ENCODE measurements at places on chromosomes 2 and 18. TPM values are rescaled to one million over a fixed set of nuclear protein-coding genes. Genes with fewer than 3 reads are reported as not detected.

DNA sequence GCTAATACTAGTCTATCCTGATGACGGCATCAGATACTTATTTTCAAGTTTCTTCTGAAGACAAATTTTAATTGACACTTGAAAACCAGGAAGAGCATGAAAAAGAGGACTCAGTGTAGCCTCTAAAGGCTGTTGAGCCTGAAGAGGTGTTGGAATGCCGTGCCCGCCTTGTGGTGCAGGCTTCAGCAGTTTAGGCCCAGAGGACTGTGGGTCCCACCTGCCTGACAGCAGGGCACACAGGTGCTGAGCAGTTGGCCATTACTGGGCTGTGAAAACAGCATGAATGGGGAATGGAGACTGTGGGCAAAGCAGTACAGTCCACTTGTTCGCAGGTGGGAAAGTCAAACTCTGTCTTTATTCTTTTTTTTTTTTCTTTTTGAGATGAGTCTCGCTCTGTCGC is 49.8 kb upstream of the THOC1 start:
- no peak for DNase-seq

CHST9 gene
- 5.6 TPM for total RNA-seq

DNA sequence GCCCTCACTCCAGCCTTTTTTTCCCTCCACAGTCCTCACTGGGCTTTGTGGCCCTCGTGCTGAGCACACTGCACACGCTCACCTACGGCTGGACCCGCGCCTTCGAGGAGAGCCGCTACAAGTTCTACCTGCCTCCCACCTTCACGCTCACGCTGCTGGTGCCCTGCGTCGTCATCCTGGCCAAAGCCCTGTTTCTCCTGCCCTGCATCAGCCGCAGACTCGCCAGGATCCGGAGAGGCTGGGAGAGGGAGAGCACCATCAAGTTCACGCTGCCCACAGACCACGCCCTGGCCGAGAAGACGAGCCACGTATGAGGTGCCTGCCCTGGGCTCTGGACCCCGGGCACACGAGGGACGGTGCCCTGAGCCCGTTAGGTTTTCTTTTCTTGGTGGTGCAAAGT is 39.4 kb downstream of the STEAP3 start:
- no peak for DNase-seq

GRCh38 chr2:95232232-95232631 is 24.9 kb downstream of the ZNF892 start:
- DNase-seq = no peak

CD8B2 gene
- 0.21 TPM for total RNA-seq

GRCh38 chr18:75529394-75529793 is 101.9 kb upstream of the SMIM21 start:
- DNase-seq = no peak

ALPI gene
- not detected for total RNA-seq

HRH4 gene
- total RNA-seq = 2.0 TPM

GRCh38 chr2:240591226-240591625 is 4.7 kb downstream of the CAPN10 start:
- no peak for DNase-seq

GRCh38 chr2:113225263-113226259 is 51.8 kb downstream of the PSD4 start:
- no peak for DNase-seq

DNA sequence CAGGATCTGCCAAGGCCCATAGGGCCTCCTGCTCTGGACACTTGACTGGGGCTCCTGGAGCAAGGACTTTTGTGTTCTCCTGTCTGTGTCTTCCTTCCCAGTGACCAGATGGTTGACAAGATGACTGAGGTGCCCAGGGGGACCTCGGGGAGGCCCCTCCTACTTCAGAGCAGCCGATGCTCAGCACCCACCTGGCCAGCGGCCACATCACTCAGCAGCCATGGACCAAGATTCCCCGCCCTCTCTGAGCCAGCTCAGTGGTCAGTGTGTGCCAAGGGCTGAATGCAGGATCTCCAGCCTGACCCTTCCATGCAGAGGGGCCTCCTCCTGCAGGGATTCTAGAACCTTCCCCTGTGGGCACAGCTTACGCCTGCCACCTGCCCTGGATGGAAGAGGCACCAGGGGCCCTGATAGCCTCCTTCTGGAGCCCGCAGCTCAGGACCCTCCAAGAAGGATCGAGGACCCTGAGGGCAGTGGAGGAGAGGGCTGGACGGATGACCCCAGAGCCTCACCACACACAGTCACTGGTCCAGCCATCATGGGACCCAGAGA is 87.4 kb upstream of the GPC1 start:
- DNase-seq = no peak

- no peak for DNase-seq
Measured at GRCh38 chr2:77479895-77480294, 42.3 kb downstream of the LRRTM4 start.

DNA sequence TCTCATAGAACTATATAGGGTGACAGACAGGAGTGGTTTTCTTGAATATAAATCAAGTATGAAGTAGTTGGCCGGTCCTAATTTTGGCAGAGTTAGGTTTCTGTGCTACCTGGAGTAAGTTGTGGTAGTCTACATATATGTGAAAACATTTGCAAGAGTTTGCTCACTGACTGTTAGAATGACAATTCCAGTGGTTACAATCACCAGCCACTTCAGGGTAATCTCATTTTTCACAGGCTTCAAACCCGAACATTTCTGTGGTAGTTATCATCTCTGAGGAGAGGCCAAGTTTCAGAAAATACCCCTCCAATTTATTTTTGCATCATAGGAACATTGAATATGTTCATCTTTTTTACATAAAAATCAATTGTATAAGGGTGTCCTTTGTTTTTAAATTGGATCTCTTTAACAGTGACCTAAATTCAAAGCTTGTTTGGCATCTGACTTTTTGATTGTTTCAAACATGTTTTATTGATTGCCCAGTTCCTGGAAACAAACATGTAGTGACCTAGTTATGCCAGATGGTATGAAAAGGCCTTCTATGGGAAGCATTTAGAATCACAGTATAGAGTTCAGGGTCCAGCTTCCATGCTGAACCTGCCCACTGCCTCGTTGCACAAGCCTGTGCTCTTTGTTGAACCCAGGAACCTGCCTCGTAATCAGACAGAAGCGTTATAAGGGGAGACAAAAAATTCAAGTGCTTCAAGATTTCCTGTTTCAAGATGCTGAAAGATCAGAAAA is 250.6 kb downstream of the LTBP1 start:
- no peak for DNase-seq

GRCh38 chr18:9520666-9521065 is 45.4 kb downstream of the RALBP1 start:
- no peak for DNase-seq

EMILIN1 gene
- total RNA-seq = 56.3 TPM

AOX1 gene
- total RNA-seq = 36.7 TPM

DNA sequence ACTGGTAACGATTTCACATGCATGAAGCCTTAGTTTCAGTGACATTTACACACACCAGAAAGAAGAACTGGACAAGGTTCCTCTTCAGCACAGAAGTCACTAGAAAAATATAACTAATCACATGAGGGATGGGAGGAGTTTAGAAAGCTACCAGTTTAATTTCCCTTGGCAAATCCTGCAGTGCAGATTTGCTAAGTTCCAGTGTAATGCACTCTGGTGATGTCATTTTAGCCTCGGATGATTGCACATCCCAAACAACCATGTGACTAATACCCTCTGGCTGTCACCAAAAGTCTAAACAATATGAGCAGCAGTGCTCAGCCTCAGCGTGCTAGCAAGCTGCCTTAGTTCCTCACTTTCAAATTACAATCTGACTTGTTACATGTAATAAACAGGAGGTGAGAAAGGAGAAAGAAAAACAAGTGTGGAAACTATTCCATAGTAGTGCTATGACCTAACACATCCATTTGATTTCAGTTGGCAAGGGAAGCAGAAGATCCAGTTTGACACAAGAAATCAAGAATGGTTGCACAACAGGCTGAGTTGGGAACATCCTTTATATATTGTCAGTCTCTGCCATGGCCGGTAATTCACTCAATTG is 35.3 kb upstream of the PPP1CB start:
- DNase-seq = no peak

SCG2 gene
- total RNA-seq = 0.71 TPM

CFC1 gene
- total RNA-seq = not detected

SPC25 gene
- total RNA-seq = 0.50 TPM

DNA sequence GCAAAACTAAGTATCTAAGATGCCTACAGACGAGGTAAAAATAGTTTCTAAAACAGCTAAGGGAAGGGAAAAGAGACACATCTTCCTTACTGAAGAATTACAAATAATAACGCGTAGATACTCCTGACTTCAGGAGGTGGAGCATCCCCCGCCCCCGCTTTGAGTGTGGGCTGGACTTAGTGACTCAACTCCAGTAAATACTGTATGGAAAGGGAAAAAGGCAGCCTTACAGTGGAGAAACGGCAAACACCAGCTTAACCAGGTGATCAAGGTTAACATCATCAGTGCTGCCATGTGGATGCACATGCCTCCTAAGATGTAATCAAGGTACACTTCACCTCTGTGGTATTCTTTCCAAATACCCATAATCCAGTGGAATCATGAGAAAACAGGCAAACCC is 47.9 kb downstream of the HADHB start:
- DNase-seq = no peak

ST8SIA5 gene
- not detected for total RNA-seq

GRCh38 chr2:158487419-158487818 is 30.7 kb downstream of the PKP4 start:
- no peak for DNase-seq

GRCh38 chr2:42890791-42891355 is 98.5 kb upstream of the HAAO start:
- DNase-seq = no peak

- no peak for DNase-seq
Measured at GRCh38 chr2:5328826-5329225, 363.4 kb upstream of the SOX11 start.

DNA sequence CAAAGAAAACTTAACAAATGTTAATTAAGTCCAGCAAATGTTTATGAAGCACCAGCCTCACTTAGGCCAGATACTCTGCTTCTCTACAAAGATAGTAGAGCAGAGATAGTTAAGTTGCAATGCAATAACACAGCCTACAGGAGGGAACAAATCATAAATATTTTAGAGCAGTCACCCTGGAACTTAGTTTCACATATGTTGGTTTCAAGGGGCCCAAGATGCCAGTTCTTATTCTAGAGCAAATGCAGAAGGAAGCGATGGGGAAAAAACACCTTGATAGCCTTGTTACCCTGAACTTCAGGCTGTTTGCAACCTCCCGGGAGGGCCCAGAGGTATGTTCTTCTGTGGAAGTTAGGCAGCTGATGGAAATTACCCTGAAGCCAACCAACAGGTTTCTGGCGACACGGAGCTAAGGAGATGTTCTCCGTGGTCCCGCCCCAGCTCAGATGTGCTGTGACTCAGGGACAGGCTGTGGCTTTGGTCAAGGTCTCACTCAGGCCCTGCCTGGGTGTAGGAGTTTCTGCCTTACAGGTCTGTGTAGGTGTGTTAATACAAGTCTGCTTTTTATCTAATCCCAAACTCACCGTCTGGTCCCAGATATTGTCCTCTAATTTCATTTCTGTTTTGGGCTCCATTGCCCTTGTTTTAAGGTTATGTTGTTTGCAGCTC is 3.8 kb downstream of the CTIF start:
- no peak for DNase-seq

DNA sequence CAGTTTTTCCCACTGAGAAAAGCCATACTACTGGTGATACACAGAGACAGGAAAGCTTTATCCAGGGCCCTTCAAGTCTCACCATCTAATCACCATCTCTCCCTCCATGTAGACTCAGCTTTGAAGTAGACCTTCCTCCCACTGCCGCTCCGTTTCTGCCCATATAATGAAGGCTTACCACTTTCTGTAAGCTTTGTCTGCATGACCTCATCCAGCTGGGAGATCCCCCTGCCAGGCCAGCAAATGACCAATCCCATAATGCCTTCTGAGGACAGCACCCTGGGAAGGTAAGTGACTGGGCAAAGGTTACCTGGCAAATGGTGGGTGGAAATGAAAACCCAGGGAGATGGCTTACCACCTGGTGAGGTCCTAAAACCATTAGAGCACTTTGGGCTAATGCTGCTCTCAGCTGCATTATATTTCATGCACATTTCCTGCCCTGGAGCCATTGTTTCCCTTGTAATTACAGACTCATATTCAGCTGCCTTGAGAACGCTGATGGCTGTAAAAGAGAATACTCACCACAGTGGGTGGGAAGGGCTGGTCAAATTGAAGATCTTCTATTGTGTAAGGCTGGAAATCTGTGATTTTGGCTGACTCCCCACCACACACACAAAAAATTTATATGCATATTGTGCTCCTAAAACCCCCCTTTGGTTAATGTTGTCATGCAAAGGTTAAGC is 350.7 kb upstream of the SYT4 start:
- no peak for DNase-seq

ACOXL gene
- total RNA-seq = 38.5 TPM

DNA sequence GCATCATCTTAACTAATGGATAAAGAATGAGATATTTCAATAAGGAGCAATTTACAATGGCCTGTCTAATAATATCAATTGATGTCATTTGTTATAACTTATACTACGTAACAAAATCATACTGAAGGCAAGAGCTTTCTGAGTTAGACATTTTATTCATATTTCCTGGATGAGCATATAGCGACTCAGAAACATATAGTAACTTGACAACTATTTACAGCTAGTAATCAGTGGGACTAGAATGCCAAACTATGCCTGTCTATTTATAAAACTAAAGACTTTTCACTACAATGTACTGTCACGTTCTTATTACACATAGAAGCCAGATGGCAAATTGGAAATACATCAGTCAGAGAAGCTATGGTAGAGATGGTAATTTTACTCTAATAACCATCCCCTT is 766.2 kb upstream of the TMEFF2 start:
- DNase-seq = no peak

DTNA gene
- 21.0 TPM for total RNA-seq

DNA sequence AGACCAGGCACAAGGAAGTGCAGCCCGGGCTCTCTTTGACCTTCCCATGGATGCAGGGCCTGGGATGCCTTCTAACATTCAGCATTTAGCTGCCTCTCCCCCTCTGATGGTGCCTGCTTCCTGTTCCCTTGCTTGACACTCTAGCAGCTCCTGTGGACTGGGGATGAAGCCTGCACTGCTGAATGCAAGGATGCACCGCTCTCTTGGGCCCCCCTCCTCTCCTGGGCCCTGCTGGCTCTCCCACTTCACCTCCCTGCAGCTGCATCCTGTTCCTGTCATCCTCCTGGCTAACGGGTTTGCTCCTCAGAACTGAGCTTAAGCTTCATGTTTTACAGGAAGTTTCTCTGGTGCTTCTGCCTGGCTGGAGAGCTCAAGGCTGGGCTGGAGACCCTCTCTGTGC is 254.1 kb downstream of the TSN start:
- no peak for DNase-seq

DNA sequence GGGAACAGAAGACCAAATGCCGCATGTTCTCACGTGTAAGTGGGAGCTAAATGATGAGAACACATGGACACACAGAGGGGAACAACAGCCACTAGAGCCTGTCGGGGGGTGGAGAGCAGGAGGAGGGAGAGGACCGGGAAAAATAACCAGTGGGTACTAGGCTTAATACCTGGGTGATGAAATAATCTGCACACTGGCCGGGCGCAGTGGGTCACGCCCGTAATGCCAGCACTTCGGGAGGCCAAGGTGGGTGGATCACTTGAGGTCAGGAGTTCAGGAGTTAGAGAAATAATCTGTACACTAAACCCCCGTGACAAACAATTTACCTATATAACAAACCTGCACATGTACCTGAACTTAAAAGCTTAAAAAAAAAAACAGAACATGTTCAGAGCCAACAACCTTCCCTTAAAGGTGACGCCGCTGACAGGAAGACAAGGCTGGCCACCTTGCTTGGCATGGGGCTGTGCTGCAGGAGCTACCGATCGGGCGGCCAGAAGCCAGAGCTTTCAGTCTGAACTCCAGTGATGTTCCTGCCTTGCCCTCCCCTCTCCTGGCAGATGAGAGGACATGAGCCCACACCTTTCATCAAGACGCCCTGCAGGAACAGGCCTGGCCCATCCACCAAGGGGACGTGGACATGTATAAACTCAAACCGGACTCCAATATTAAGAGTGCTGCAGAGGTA is 11.2 kb downstream of the SLC66A2 start:
- DNase-seq = peak; percentile 22
